ENCODE measurements at places on chromosomes 6 and 20. TPM values are rescaled to one million over a fixed set of nuclear protein-coding genes. Genes with fewer than 3 reads are reported as not detected.

Gene CFAP61
- total RNA-seq = 1.0 TPM

Gene LBP
- total RNA-seq = 48.4 TPM

Gene SLC22A16
- total RNA-seq = not detected

DNA sequence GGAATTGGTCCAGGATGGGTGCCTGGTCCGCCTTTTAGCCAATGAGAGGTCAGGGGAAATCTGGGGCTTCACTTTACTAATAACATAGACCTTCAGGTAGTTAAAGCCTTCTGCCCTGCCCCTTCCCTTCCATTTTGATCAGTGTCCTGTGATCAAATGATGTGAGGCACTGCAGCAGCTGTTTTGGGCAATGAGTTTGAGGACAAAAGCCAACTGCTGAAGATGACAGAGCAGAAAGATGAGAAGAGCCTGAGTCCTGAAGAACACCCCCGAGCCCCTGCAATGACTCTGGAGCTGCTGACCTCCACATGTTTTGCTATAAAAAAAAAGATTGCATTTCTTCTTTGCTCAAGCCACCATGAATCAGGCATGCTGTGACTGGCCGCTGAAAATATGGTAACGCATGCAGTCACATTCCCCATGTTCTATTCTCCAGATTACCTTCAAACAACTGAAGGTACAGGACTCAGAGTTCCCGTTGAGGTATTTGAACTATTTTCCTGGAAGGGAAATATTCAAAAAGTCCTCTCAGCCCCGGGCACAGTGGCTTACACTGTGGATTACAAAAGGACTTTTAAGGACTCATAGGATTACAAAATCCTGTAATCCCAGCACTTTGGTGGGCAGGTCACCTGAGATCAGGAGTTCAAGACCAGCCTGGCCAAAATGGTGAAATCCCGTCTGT is 45.7 kb upstream of the B4GALT5 start:
- DNase-seq = no peak

GRCh38 chr6:140043762-140044378 is 669.4 kb upstream of the CITED2 start:
- no peak for DNase-seq

Gene ANKRD6
- total RNA-seq = 20.9 TPM

- DNase-seq = no peak
Observed at GRCh38 chr20:42161228-42161829, 543.2 kb upstream of the CHD6 start.

Gene WFDC2
- 16.7 TPM for total RNA-seq

Gene CYP39A1
- 7.5 TPM for total RNA-seq

DNA sequence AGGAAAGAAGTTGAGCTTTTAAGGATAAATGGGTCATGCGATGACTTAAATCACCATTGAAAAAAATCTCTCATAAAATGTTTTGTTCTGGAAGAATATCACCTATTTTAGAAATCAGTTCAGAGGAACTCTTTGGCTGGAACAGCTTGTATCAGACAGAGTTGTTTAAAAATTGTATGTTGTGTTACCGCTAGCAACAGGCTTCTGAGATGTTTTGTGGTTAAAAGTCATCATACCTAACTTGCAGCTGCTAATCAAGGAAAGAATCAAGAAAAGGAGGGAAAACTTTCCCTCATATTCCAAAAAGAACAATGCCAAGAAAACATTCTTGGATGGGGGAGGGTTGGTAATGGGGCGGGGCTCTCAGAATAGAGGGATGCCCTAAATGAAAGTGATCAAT is 220.7 kb upstream of the CITED2 start:
- DNase-seq = no peak

- DNase-seq = peak; percentile 53
Observed at GRCh38 chr6:161048641-161049040, 57.1 kb downstream of the MAP3K4 start.

Gene FOXA2
- total RNA-seq = 7.9 TPM

Gene ZNF831
- total RNA-seq = not detected

- DNase-seq = no peak
Observed at GRCh38 chr20:12318043-12318442, 400.4 kb downstream of the BTBD3 start.

DNA sequence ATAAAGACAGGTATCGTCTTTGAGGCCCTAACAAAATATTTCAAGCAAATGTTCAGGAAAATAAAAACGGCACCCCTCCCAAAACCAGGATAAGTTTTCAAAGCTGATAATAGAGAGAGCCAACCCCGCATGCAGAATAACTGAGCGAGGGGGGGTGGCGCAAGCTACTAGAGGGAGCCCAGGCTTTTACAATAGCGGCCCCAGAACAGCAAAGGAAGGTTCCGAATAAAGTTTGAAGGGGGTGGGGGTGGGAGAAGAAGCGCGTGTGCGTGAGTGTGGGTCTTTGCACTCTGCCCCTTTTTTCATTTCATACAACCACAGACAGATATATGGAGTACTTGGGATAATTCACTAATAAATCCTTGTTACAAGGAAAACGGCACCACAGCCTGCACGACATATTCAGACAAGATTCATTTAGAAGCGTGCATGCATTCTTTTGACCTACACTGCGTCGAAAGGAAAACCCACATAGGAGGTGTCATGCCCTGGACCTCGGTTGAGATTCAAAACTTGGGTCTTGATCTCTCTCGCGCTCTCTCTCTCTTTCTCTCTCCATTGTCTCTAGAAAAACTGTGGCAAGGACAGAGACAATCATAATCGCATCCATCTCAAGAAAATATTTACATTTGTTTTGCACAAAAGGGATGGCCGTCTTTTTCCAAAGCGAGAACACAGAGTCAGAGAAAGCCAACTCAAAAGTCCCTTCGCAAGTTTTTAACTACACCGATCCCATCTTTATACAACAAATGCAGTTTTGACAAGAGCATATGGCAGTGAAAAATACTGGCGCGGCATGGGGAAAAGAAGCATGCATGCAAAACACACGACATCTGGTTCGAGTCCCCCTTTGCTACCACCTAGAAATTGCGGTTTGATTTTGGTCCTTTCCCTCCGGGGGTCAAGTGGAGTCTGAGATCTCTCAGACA is 1.6 kb downstream of the OLIG3 start:
- DNase-seq = no peak

DNA sequence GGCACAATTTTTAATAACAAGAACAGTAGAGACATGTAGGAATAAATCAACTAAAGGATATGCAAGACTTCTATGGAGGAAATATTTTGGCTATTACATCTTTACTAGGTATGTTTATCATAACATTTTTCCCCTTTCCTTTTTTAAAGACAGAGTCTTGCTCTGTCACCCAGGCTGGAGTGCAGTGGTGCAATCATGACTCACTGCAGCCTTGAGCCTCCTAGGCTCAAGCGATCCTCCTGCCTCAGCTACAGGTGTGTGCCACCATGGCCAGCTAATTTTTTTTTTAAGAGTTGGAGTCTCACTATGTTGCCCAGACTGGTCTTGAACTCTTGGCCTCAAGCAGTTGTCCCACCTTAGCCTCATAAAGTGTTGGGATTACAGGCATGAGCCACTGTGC is 37.0 kb downstream of the AKAP7 start:
- DNase-seq = no peak

GRCh38 chr6:45966797-45967196 is 48.9 kb downstream of the CLIC5 start:
- DNase-seq = no peak

GRCh38 chr20:46312075-46312944 is 4.0 kb upstream of the CDH22 start:
- peak; percentile 25 for DNase-seq

Gene EDN3
- 1.4 TPM for total RNA-seq

DNA sequence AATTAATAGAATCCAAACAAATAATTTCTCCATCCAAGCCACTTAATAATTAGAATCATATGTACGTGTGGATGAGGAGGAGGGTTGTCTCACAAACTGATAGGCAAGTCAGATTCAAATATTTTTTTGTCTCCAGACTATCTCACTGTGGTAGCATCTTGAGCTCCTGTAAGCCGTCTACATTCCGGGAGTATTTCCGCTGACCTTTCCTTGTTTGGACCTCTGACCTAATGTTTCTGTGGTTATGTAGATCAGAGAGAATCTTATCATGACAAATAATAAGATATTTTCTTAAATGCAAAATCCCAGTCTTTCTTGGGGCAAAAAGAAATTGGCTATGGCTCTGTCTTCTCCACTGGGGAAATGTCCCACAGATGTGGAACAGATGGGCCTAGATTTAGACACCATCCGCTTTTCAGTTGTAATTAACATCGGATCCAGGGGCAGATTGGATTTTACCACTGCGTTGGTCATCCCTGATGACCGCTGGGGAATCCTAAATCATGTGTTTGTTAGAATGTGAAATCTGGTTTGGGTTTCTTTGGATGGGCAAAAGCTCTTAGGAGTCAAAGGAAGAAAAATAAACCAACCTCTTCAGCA is 197.1 kb upstream of the RIN2 start:
- DNase-seq = no peak

- DNase-seq = no peak
Observed at GRCh38 chr6:37985355-37985754, 165.8 kb downstream of the ZFAND3 start.

GRCh38 chr6:27251606-27252251 is 4.2 kb downstream of the PRSS16 start:
- DNase-seq = peak; percentile 93

- no peak for DNase-seq
Observed at GRCh38 chr6:169028343-169028742, 225.3 kb downstream of the THBS2 start.

DNA sequence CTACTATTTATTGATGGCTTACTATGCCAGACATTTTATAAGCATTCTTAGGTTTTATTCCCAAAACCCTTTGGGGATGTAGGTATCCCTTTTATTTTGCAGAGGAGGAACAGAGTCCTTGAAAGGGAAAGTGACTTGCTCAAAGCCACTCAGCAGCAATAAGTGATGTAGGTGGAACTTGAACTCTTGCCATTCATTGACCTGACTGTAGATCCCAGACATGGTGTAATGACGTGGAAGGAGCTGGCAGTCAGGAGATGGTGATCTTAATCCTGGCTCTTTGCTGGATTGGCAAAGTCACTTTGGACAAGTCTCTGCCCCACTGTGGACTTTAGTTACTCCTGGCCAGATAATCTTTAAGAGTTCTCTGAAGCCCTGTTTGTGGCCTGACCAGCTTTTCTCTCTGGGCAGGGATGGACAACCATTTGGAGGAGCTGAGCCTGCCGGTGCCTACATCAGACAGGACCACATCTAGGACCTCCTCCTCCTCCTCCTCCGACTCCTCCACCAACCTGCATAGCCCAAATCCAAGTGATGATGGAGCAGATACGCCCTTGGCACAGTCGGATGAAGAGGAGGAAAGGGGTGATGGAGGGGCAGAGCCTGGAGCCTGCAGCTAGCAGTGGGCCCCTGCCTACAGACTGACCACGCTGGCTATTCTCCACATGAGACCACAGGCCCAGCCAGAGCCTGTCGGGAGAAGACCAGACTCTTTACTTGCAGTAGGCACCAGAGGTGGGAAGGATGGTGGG is 1.6 kb downstream of the DBNDD2 start:
- DNase-seq = no peak

GRCh38 chr6:3663081-3663480 is 88.4 kb downstream of the PXDC1 start:
- DNase-seq = no peak

Gene MLIP
- 1.2 TPM for total RNA-seq
